LHCN-M2 (cell line): ENCODE measurements at places on chromosomes 2 and 18. TPM values are rescaled to one million over a fixed set of nuclear protein-coding genes. Genes with fewer than 3 reads are reported as not detected.

Gene UGT1A6
- not detected in 2 replicates for total RNA-seq

Gene ALPP
- total RNA-seq: not detected in 2 replicates

Gene ATOH8
- 129 and 179 TPM in 2 replicates for total RNA-seq

Gene LYPD6
- 14.0 and 16.6 TPM in 2 replicates for total RNA-seq

Gene IRS1
- total RNA-seq: 25.0 and 28.5 TPM in 2 replicates

Gene FBLN7
- total RNA-seq: 4.4 and 5.1 TPM in 2 replicates

Gene NGEF
- total RNA-seq: 0.26 and 0.34 TPM in 2 replicates

Gene CCDC138
- 8.0 and 8.7 TPM in 2 replicates for total RNA-seq

Gene NT5C1B
- total RNA-seq: not detected in 2 replicates

Gene HRH4
- total RNA-seq: 0.13 TPM in 1 of 2 replicates, not detected in the other

Gene LAMA3
- 3.3 and 4.2 TPM in 2 replicates for total RNA-seq

Gene PRPF40A
- total RNA-seq: 124 and 133 TPM in 2 replicates

Gene DNPEP
- 55.0 and 63.7 TPM in 2 replicates for total RNA-seq

Gene SERPINB8
- 17.8 and 21.5 TPM in 2 replicates for total RNA-seq

Gene MTCL1
- 16.1 and 19.3 TPM in 2 replicates for total RNA-seq

Gene POTEI
- total RNA-seq: not detected in 2 replicates

Gene ZBTB7C
- total RNA-seq: 0.06 and 0.17 TPM in 2 replicates

Gene ALKAL2
- total RNA-seq: not detected in 2 replicates

Gene AQP12A
- total RNA-seq: not detected in 2 replicates

Gene DPYSL5
- not detected in 2 replicates for total RNA-seq

Gene CEBPZ
- 45.4 and 50.4 TPM in 2 replicates for total RNA-seq

Gene IMPA2
- 15.9 and 16.8 TPM in 2 replicates for total RNA-seq

Gene SYT4
- not detected in 2 replicates for total RNA-seq

Gene CARF
- total RNA-seq: 8.0 and 11.6 TPM in 2 replicates

Gene PLA2R1
- 5.3 and 7.1 TPM in 2 replicates for total RNA-seq

Gene FHOD3
- 8.5 and 8.7 TPM in 2 replicates for total RNA-seq

Gene TTC39C
- 18.3 and 22.8 TPM in 2 replicates for total RNA-seq

Gene SERPINB7
- total RNA-seq: 7.2 and 12.6 TPM in 2 replicates

Gene LYG2
- not detected in 2 replicates for total RNA-seq

Gene HDLBP
- 480 and 516 TPM in 2 replicates for total RNA-seq

Gene CCDC148
- total RNA-seq: 0.26 and 0.29 TPM in 2 replicates

Gene CPS1
- total RNA-seq: 30.8 and 36.4 TPM in 2 replicates

Gene IL36B
- not detected in 2 replicates for total RNA-seq

Gene CEP192
- 25.1 and 30.8 TPM in 2 replicates for total RNA-seq

Gene TUBA4B
- not detected in 2 replicates for total RNA-seq

Gene SPATS2L
- total RNA-seq: 236 and 275 TPM in 2 replicates

Gene POTEC
- total RNA-seq: not detected in 2 replicates

Gene PPIG
- total RNA-seq: 22.8 and 26.0 TPM in 2 replicates

Gene GPBAR1
- 0.06 TPM in 1 of 2 replicates, not detected in the other for total RNA-seq

Gene ALPI
- total RNA-seq: not detected in 2 replicates

Gene FBXO48
- total RNA-seq: 0.64 and 1.0 TPM in 2 replicates

Gene ICA1L
- 2.9 and 6.0 TPM in 2 replicates for total RNA-seq

Gene GREB1
- 0.38 and 0.57 TPM in 2 replicates for total RNA-seq

Gene RMDN2
- total RNA-seq: 4.9 and 6.5 TPM in 2 replicates
